ENCODE measurements at places on chromosomes 4 and X.

GRCh38 chr4:62618042-62618441 is 1417.9 kb downstream of the ADGRL3 start:
- H3K4me3 ChIP-seq = no peak overlapping the region
- DNase-seq = no peak
- H3K27me3 ChIP-seq = no peaks in the 10 kb centered on the region

DNA sequence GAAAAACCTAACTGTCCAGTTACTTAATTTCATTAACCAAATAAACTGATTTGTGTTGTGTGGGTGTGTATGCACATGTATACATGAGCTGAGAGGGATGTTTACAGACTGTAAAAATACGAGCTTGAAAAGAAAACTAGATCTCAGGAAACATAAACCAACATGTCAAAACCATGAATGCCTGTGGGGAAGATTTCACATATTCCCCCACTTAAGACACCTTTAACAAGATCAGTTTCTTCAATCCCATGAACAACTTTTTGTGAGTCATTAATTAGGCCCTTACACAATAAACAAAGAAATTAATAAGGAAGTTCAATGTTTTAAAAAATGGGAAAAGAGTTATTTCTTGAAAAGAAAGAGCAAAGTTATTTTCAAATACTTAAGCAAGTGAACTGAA is 170.8 kb downstream of the ZNF674 start:
- no peaks in the 10 kb centered on the region for H3K36me3 ChIP-seq
- no peaks in the 10 kb centered on the region for H3K27me3 ChIP-seq
- H3K27ac ChIP-seq = no peak overlapping the region
- DNase-seq = no peak

GRCh38 chr4:184097241-184097605 is 120.5 kb downstream of the ENPP6 start:
- no peak overlapping the region for H3K27ac ChIP-seq
- H3K4me1 ChIP-seq = peaks cover 4% of the 10 kb centered on the region
- no peak overlapping the region for H3K4me3 ChIP-seq
- H3K27me3 ChIP-seq = no peaks in the 10 kb centered on the region
- H3K36me3 ChIP-seq = no peaks in the 10 kb centered on the region

- peak within 1 kb of the TSS; percentile 90 for H3K4me3 ChIP-seq
- peak within 1 kb of the TSS; percentile 87 for H3K27ac ChIP-seq
- DNase-seq = peak; percentile 11
- no peaks in the 10 kb centered on the region for H3K36me3 ChIP-seq
- H3K4me1 ChIP-seq = peaks cover 4% of the 10 kb centered on the region
These were observed at the start of gene NFKB1 for GRCh38 chr4:102500696-102501446. Gene NFKB1 (plus strand): TSS chr4:102501359. CDS start chr4:102525519, 24,160 bp downstream.

GRCh38 chr4:166198041-166198440 is 325.0 kb downstream of the TLL1 start:
- H3K4me3 ChIP-seq = no peak overlapping the region
- DNase-seq = no peak
- H3K36me3 ChIP-seq = no peaks in the 10 kb centered on the region
- H3K27me3 ChIP-seq = no peaks in the 10 kb centered on the region
- H3K27ac ChIP-seq = no peak overlapping the region

GRCh38 chrX:12139934-12140611 is 1.8 kb downstream of the FRMPD4 start:
- no peaks in the 10 kb centered on the region for H3K27me3 ChIP-seq
- no peak overlapping the region for H3K4me3 ChIP-seq
- no peak for DNase-seq

GRCh38 chrX:85619962-85620361 is 240.5 kb upstream of the POF1B start:
- no peaks in the 10 kb centered on the region for H3K4me1 ChIP-seq
- no peaks in the 10 kb centered on the region for H3K36me3 ChIP-seq
- H3K4me3 ChIP-seq = no peak overlapping the region
- no peaks in the 10 kb centered on the region for H3K27me3 ChIP-seq

DNA sequence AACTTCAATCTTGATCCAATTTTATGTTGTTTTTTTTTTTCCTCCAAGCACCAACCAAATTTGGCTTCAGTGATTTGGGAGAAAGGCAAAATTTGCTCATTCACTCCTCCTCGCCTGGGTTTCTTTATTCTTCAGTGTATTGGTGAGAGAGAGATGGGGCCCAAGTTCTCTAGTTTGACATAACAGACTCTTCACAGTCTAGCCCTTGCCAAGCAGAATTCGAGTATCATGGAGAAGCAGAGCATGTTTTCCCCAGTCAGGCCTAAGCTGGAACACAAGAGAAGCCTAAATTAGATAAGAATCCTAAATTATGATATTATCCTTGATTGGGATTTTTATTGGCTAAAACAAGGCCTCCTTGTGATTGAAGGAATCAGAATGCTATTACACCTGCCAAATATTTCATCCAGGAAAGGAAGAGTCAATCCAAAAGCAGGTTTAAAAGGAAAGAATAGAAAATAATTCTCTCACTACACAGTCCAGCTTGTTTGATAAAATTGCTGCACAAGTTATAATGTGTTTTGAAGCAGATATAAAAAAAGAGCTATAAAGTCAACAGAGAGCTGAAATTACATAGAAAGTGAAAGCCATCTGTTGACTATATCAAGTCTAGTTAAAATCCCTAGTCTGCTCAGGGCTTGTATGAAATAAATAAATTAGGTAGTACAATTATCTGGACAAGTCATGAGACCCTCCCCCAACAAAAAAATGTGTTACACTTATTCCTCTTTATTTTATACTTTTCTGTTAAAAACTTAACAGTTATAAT is 39.9 kb upstream of the FAM241A start:
- H3K4me3 ChIP-seq = no peak overlapping the region
- no peak overlapping the region for H3K27ac ChIP-seq
- H3K27me3 ChIP-seq = no peaks in the 10 kb centered on the region

GRCh38 chrX:120725874-120726273 is 96.0 kb upstream of the C1GALT1C1 start:
- no peak overlapping the region for H3K27ac ChIP-seq
- peaks cover 3% of the 10 kb centered on the region for H3K27me3 ChIP-seq
- no peak overlapping the region for H3K4me3 ChIP-seq

GRCh38 chrX:38939067-38939466 is 137.8 kb downstream of the MID1IP1 start:
- no peak overlapping the region for H3K27ac ChIP-seq
- no peaks in the 10 kb centered on the region for H3K36me3 ChIP-seq
- no peak for DNase-seq
- no peaks in the 10 kb centered on the region for H3K4me1 ChIP-seq
- H3K4me3 ChIP-seq = no peak overlapping the region

DNA sequence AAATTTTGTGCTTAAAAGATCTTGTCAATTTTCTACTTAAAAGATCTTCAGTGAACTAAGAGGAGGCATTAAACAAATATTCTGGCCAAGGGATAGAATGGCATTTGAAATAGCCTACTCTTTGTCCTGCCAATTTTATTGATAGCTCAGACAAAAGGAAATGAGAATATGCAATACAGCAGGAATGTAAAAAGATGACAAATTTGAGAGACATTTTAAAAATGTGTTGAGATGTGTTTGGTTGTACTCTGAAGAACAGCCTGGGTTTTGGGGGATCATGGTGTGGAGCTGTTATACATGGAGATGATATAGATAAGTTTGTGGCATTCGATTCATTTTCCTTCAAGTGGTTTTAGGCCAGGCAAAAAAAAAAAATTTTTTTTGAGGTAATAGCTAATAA is 11.6 kb upstream of the MAD2L1 start:
- no peak overlapping the region for H3K4me3 ChIP-seq
- no peaks in the 10 kb centered on the region for H3K27me3 ChIP-seq
- H3K27ac ChIP-seq = no peak overlapping the region
- no peaks in the 10 kb centered on the region for H3K36me3 ChIP-seq
- no peak for DNase-seq
- H3K4me1 ChIP-seq = peaks cover 2% of the 10 kb centered on the region

- no peaks in the 10 kb centered on the region for H3K27me3 ChIP-seq
- H3K27ac ChIP-seq = no peak overlapping the region
- H3K4me1 ChIP-seq = no peaks in the 10 kb centered on the region
- H3K36me3 ChIP-seq = no peaks in the 10 kb centered on the region
- no peak overlapping the region for H3K4me3 ChIP-seq
These were observed 14.9 kb downstream of the NRK start for GRCh38 chrX:105837232-105837631.

GRCh38 chrX:107348051-107348450 is 101.4 kb upstream of the FRMPD3 start:
- H3K4me1 ChIP-seq = no peaks in the 10 kb centered on the region
- H3K27ac ChIP-seq = no peak overlapping the region
- H3K36me3 ChIP-seq = no peaks in the 10 kb centered on the region
- DNase-seq = no peak
- H3K4me3 ChIP-seq = no peak overlapping the region

- H3K27me3 ChIP-seq = no peaks in the 10 kb centered on the region
- no peak overlapping the region for H3K27ac ChIP-seq
- no peak overlapping the region for H3K4me3 ChIP-seq
- H3K4me1 ChIP-seq = no peaks in the 10 kb centered on the region
- H3K36me3 ChIP-seq = no peaks in the 10 kb centered on the region
- DNase-seq = no peak
These were observed 19.7 kb upstream of the FHIP1A start for GRCh38 chr4:151389311-151389710.

- H3K36me3 ChIP-seq = no peaks in the 10 kb centered on the region
- no peak overlapping the region for H3K27ac ChIP-seq
- H3K4me3 ChIP-seq = no peak overlapping the region
- no peaks in the 10 kb centered on the region for H3K4me1 ChIP-seq
- no peaks in the 10 kb centered on the region for H3K27me3 ChIP-seq
These were observed 395.9 kb upstream of the INTU start for GRCh38 chr4:127236889-127237288.

GRCh38 chr4:84239278-84239845 is 259.7 kb downstream of the NKX6-1 start:
- no peaks in the 10 kb centered on the region for H3K27me3 ChIP-seq
- H3K36me3 ChIP-seq = no peaks in the 10 kb centered on the region

DNA sequence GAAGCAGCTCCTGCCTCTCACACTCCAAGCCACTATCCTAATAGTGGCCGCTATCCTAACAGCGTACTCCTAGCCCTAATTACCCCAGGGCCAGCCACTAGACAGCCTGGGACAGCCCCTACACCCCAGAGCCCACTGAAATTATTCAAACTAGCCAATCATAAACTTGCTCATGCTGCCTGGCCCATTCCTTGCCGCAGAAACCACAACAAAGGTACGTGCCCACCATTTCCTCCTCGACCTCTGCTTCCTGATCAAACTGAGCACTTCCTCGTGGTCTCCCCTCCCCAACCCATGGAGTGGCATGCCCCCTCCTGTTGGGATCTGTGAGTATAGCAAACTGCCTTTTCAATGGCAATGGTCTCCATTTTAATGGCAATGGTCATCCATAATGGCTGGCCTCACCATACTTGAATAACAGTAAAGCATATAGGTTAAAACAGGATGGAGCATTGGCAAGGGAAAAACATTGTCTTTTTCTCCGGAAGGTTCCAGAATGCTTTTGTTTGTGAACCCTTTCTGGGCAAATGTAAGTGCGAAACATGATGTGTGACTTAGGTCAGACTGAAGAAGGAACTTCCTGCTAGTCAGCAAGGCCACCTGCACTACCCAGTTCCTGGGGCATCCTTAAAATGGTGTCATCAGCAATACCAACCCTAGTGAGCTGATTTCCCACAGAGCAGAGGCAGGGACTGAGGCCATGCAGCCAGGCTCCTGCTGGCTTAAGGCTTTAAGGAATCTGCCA is 107.1 kb upstream of the ATP6AP2 start:
- H3K4me1 ChIP-seq = peaks cover 23% of the 10 kb centered on the region
- H3K36me3 ChIP-seq = no peaks in the 10 kb centered on the region
- H3K27ac ChIP-seq = peak overlapping the region; percentile 73
- no peaks in the 10 kb centered on the region for H3K27me3 ChIP-seq
- H3K4me3 ChIP-seq = no peak overlapping the region
- no peak for DNase-seq

- no peaks in the 10 kb centered on the region for H3K27me3 ChIP-seq
- DNase-seq = no peak
- H3K27ac ChIP-seq = no peak overlapping the region
- no peaks in the 10 kb centered on the region for H3K4me1 ChIP-seq
These were observed 136.3 kb upstream of the TECRL start for GRCh38 chr4:64545593-64545992.

DNA sequence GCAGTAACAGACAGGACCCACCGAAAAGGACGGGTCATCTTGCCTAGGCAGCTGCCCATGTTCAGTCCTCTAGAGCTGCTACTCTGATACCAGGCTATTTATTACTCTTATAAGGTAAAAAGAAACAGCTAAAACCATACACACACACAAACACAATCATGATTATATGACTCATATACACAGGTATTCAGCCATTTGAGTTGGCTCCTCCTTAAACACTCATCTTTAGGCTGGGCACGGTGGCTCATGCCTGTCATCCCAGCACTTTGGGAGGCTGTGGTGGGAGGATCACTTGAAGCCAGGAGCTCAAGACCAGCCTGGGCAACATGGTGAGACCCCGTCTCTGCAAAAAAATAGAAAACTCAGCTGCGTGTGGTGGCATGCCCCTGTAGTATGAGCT is 76.6 kb downstream of the F11 start:
- no peaks in the 10 kb centered on the region for H3K27me3 ChIP-seq
- no peaks in the 10 kb centered on the region for H3K4me1 ChIP-seq
- DNase-seq = no peak
- no peak overlapping the region for H3K4me3 ChIP-seq
- no peaks in the 10 kb centered on the region for H3K36me3 ChIP-seq
- H3K27ac ChIP-seq = no peak overlapping the region

GRCh38 chrX:32137525-32137924 is 1065.7 kb upstream of the FTHL17 start:
- no peaks in the 10 kb centered on the region for H3K4me1 ChIP-seq
- no peaks in the 10 kb centered on the region for H3K36me3 ChIP-seq
- DNase-seq = peak; percentile 9
- H3K27me3 ChIP-seq = no peaks in the 10 kb centered on the region
